Nucleus accumbens (tissue), 56 donors: ENCODE measurements at places on chromosomes 12 and 14.

DNA sequence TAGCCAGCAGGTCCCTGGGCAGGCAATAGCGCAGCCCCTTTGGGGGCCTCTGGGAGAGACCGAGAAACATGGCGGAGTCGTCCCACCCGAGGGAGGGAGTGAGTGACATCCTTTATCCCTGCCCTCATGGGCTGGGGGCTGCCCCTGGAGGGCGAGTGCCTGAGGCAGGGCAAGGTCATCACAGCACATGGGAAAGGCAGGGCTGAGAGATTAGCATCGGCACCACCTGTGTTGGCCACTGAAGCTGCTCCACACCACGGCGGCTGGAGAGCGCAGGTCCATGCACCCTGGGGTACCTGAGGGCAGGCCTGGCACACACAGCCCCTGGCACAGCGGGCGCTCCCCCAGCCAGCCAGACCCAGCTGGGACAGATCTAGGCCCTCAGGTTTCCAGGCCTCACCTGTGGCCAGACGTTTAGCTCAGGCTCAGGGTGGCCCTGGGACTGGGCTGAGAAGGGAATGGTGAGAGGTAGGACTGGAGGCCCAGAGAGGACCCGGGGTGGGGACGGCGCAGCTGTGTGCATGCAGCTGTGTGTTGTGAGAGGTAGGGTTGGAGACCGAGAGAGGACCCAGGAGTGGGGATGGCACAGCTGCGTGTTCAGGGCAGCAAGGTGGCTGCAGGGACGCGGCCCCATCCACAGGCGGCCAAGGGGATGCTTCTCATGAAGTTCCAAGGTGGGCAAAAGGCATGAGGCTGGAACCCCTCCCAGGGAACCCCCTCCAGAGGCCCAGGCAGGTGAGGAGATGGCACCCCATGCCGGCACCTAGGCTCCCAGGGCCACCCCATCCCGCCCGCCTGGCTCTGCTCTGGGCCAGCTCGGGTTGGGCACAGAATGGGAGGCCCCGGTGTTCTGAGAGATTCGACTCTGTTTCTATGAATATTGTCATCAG, 74.1 kb downstream of the KIF26A start:
- DNase-seq, result no peak

- no peak for DNase-seq
Observed at GRCh38 chr14:72781561-72782508, 112.1 kb downstream of the DPF3 start.

DNA sequence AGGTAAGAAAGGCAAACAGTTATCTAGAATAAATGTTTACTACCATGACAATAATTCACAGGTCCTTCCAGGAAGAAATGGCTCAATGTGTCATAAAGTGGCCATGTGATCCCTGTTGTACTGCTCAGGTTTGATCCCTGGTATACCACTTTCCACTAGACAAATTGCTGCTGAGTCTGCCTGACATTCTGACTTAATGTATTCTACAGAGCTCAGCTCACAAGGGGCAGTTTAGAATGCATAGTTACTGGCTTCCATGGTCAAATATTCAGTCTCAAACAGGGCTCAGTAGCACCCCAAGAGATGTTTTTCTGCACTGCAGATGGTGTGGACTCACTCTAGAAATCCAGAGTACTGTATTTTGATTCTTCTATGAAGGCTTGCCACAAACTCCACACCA, 21.8 kb downstream of the TSHR start:
- DNase-seq, result no peak

- no peak for DNase-seq
Observed at GRCh38 chr12:115760231-115760630, 517.3 kb downstream of the MED13L start.

- no peak for DNase-seq
Observed at GRCh38 chr14:80215756-80216581, 4.7 kb upstream of the DIO2 start.

- no peak for DNase-seq
Observed at GRCh38 chr12:65505386-65506121, 227.1 kb downstream of the MSRB3 start.

GRCh38 chr12:41008472-41008871, 179.6 kb upstream of the PDZRN4 start:
- DNase-seq, result no peak

GRCh38 chr14:101973356-101973755, 9.0 kb downstream of the DYNC1H1 start:
- DNase-seq, result no peak

DNA sequence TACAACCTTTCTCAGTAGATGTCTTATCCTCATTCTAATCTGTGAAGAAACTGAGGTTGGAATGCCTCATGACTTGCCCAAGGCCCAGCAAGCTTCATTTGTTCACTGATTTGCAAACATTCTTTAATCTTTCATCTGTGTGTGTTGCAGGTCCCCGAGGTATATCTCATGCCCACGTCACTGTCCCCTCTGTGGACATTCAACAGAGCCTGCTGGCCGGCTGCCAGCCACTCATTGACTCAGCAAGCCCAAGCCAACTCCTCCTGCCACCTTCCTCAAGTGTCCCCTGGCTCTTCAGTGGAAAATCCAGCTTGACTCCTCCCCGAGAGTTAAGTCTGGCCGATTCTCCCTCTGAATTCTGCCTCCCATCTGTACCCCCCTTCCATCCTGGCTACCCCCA, 1.9 kb upstream of the DCAF4 start:
- no peak for DNase-seq

GRCh38 chr12:67593041-67593440, 55.5 kb upstream of the DYRK2 start:
- no peak for DNase-seq

DNA sequence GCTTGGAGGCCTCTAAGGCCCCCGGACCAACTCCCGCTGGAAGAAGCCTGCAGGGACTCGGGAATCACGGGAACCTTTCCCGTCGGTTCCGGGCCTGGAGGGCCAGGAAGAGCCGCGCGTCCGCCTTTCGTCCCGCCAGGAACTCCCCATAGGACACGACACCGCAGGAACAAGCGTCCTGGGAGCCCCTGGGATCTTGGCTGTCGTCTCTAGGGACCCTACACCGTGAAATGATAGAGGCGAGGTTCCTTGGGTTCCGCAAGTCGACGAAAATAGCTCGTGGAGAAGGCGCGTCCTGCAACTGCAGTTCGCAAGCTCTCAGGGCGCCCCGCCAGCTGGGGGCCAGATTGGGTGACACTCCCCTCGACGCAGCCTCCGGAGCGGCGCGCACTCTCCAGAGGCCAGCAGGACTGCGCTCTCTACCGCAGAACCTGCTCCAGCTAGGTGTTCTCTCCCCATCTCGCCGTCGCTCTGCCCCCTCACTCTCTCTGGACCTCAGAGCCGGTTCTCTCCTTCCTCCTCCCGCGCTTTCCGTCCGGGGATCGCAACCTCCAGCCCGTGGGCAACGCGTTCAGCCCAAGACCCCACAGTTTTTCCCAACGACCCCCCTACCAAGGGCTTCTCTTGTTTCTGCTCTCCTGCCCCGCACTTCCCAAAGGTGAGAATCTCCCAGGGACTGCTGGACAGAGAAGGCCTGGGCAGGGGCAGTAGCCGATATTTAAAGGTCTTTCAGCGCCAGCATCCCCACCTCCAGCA, 776 bp downstream of the BMP4 start:
- DNase-seq, result no peak

- DNase-seq, result no peak
Observed at GRCh38 chr14:98847521-98848468, 424.2 kb downstream of the BCL11B start.

- no peak for DNase-seq
Observed at GRCh38 chr12:6285532-6286306, 24.8 kb upstream of the PLEKHG6 start.

- DNase-seq, result no peak
Observed at GRCh38 chr14:81384900-81385299, 15.2 kb downstream of the STON2 start.

- DNase-seq, result no peak
Observed at GRCh38 chr14:36424478-36425102, 95.4 kb downstream of the NKX2-1 start.

- DNase-seq, result no peak
Observed at GRCh38 chr12:113462998-113463745, 8.5 kb downstream of the LHX5 start.
